Muscle of leg (tissue), 16 donors: ENCODE measurements at places on chromosomes 2 and 18. TPM values are rescaled to one million over a fixed set of nuclear protein-coding genes. Genes with fewer than 3 reads are reported as not detected.

GRCh38 chr2:161873707-161874106 lies 200.3 kb downstream of the DPP4 start:
- DNase-seq, result peak; percentile 6

CYP26B1 gene
- total RNA-seq, result 11.7 TPM

GRCh38 chr2:54074606-54075341 lies 40.6 kb upstream of the ACYP2 start:
- no peak for DNase-seq

DNA sequence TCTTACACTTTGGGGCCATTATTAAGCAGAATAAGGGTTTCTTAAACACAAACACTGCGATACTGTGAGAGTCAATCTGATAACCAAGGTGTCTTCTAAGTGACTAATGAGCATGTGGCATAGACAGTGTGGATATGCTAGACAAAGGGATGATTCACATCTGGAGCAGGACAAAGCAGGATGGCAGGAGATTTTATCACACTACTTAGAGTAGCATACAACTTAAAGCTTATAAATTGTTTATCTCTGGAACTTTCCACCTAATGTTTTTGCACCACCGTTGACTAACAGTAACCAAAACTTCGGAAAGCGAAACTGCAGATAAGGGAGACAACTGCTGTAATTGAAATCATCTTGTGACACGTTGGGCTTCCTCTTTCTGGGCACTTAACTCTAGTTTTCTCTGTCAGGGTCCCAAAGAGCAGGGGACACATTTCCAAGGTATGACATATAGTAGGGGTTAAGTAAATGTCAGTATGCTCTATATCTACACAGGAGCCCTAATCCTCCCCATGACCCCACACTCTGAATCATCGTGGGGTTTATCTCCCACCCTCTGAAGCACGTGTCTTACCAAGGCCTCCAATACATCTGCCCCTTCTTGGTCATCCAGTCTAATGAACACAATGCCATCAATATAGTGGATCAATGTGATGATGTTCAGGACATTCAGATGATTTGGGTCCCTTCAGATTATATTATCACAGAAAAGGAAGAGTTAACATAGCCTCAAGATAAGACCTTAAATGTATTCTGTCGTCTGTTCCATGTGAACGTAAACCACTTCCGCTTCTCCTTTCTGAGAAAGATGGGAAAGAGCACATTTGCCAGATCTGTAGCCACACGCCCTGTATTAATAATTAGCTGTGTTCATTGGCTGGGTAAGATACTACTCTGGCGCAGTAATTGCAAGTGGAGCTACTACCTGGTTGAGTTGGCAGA lies 78.7 kb downstream of the FTCDNL1 start:
- no peak for DNase-seq

KCNJ13 gene
- total RNA-seq, result not detected

GALNT3 gene
- total RNA-seq, result 0.49 TPM

GRCh38 chr2:20677301-20678085 lies 10.5 kb downstream of the GDF7 start:
- no peak for DNase-seq

NOTO gene
- total RNA-seq, result not detected

DNA sequence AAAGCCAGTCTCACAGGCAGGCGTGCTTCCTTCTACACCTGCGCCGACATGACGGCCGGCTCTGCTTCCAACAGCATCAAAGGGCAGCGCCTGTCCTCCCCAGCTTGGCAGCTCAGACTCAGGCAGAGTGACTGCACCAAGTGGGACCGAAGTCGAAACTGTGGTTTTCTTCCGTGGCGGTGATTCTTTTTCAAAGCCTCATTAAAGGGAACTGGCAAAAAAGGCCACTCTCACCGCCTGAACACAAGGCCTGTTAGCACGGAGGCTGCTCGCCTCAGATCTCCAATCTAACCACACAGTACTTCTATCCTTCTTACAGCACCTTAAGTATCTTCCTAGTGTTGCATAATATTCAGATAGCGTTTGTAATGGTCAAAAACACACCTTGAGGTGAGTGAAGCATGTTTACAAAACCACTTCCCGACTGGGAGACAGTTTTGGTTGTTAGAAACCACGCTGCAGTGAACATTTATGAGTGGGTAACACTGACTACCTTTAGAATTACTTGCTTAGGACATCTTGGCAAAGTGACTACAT lies 236.4 kb downstream of the HDAC4 start:
- no peak for DNase-seq

FAHD2A gene
- 18.5 TPM for total RNA-seq
